ENCODE measurements at places on chromosomes 1 and 21.

DNA sequence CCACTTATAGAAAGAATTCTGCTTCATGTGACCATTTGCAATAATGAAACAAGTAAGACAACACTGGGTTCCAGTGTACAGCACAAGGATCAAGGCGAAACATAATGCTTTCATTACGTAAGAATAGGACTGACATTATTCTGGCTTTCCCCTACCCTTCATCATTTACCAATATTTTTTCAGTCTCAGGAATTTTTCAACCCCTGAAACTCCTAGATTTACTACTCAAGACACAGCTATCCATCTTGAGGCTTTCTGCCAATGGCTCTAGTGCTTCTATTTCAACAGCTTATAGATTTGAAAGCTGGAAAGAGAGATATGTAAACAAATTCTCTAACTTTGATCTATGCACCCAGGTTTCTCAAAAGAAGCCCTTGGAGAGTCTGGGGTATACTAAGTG is 48.4 kb downstream of the WLS start:
- no peak for DNase-seq

DNA sequence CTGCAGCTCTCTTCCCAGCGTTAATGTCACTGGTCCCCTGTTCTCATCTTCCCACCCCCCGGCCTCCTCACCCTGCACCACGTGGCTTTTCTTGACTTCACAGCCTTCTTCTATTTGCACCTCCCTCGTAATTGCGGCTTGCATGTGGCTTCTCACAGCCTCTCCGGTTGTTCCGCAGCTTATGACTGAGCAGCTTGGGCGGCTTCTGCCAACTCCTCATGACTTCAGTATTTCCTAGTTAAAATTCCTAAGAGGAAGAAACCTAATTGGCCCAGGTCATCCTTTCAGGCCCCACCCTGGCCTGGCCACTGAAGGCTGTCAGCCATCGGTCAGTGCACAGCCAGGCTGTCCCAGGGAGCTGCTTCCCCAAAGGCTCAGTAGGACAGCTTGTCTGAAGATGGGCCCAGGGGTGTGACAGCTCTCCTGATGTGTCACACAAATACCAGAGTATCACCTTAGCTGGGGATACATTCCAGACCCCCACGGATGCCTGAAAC is 8.6 kb upstream of the RERE start:
- no peak for DNase-seq

DNA sequence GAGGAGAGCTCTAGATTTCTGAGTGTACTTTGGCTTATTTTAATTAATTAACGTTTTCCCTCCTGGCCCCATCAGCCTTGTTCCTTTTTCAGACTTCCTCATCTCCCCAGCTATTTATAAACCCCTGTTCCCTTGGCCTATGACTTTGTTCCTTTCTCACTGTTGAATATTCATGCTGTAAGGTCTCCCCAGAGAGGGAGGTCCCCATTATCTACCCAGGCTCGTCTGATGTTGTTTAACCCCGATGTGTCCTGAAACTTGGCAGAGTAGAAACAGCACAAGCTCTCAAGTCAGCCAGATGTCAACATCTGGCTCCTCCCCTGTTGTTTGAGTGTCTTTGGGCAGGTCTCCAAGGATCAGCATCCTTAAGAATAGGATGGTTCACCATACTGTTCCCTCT is 153.6 kb downstream of the HIVEP3 start:
- no peak for DNase-seq

DNA sequence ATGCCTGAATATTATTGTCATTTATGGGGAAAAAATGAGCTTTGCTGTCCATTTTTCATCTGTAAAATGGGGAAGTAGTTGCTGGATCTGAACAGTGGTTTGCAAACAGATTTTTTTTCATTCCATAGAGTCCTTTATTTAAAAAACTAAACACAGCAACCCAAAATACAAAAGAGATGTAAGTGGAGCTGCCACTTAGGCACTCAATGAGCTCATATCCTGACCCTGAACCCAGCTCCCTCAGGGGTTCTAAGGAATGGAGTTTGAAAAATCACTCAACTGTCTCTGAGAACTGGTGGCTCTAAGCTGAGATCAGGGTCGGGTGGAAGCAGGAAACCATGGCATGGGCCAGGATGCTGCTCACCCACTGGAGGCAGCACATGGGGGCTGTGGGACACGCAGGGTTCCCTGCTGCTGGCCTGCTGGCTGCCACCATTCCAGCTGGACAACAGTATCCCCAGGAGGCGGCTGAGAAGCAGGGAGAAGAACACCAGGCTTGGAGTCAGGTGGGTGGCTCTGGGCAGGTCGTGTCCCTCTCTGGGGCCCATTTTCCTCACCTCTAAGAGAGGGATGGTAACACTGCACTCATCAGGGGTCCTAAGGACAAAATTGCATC is 9.6 kb upstream of the ECE1 start:
- DNase-seq = no peak

- no peak for DNase-seq
Observed at GRCh38 chr1:233020426-233020825, 70.0 kb downstream of the NTPCR start.

DNA sequence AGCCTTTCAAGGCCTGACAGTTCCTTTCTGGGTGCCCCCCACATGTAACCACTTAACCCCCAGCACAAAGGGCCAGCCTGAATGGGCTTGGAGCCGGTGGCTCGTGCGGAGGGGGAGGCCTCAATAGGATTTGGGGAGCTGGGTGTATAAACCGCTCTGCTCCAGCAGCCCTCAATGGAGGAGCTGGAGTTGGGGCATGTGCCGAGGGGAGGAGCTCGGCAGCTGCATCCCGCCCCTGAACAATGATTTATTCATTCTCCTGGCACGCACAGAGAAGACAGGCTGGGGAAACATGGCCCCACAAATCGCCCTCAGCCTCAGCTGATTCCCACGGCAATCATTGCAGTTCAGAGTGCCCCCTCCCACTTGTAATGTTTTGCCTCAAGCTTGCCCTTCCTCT is 6.9 kb upstream of the C1orf216 start:
- DNase-seq = no peak

DNA sequence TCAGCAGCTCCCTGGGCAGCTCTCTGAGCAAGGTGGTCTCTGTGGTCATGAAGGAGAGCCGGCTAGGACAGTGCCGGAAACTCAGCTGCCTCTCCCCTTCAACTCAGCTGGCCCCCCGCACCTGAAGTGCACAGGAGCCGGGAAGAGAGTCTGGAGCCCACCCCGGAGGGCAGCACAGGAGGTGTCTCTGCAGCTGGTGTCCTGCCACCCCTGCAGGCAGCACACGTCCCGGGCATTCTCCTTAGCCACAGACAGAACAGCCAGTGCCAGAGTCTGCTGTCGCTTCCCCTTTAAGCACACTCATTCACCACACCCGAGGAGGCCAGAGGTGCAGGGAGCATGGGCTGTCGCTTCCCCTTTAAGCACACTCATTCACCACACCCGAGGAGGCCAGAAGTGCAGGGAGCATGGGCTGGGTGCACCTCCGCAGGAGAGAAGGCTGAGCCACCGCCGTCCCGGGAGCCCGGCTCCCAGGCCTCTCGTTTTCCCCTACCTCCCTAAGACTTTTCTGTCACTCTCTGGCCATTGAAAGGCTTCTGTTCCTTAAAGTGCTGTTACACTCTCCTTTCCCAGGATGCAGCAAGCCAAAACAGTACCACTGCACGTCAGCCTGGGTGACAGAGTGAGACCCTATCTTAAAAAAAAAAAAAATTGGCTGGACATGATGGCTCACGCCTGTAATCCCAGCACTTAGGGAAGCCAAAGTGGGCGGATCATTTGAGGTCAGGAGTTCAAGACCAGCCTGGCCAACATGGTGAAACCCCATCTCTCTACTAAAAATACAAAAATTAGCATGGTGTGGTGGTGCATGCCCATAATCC is 16.9 kb upstream of the SAMD11 start:
- no peak for DNase-seq

DNA sequence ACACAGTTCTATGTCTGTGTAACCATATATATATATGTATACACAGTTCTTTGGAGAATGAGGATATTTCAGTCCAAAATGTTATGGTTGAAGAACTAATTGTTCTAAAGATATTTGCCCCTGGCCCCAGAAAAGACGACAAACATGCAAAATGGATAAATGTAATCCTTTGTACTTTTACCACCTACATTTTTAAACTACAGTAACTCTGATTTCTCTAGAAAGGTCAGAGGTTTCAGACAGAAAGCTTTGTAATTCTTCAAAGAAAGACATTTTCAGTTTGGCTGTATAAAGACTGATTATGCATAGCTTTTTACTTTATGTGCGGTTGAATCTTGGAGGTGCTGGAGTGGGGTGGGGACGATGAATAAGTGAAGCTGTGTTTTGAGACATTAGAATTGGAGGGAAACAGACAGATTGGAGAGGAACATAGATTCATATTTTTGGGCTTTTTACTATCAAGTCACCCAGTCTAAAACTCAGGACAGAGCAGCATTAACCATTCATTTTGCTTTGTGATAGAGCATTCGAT is 16.6 kb downstream of the NFIA start:
- DNase-seq = no peak

GRCh38 chr1:183842795-183843144 is 37.9 kb downstream of the RGL1 start:
- no peak for DNase-seq

DNA sequence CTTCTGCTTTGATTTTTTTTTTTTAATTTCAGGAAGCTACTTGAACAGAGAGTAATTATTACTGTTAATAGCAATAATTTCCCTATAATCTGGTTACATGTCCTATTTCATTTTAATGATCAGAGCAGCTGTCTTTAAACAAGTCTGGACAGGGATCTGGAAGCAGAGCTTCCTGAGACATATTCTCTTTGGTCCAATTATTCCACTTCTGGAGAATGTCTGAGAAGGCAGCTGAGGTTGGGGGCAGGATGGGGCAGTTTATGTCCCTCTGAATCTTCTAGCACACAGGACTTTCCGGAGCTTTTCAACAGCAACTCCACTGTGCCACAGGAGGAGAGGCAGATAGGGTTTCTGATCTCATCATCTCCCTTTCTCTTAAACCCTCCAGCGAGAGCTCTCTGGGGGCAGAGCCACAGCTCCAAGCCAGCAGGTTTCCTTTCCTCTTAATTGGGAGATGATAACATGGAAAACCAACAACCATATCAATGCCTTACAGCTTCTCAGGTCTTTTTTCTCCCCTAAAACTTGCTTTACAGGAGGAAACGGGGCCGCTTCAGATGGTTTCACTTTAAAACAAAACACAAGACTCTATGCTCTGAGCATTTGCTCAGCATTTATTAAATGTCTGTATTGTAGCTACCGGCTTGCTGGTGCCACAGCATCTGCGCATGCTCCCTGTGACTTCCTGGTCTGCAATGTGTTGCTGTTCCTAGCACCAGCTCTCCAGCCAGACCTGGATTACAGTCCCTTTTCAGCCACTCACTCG is 425.7 kb upstream of the USP24 start:
- peak; percentile 19 for DNase-seq

- DNase-seq = no peak
Observed at GRCh38 chr1:48720929-48721328, 55.8 kb downstream of the BEND5 start.

DNA sequence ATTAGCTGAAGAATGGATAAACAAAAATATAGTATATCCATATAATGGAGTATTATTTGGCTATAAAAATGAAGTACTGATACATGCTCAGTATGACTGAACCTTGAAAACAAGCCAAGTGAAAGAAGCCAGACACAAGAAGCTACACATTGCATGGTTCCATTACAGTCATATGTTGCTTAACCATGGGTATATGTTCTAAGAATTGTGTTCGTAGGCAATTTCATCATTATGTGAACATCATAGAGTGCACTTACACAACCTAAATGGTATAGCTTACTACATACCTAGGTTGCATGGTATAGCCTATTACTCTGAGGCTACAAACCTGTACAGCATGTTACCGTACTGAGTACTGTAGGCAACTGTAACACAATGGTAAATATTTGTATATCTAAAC is 28.6 kb upstream of the FCAMR start:
- no peak for DNase-seq

- DNase-seq = no peak
Observed at GRCh38 chr1:61647142-61647541, 77.8 kb downstream of the TM2D1 start.

GRCh38 chr1:181531441-181531840 is 48.1 kb downstream of the CACNA1E start:
- DNase-seq = no peak

GRCh38 chr1:83999316-83999819 is 436 bp upstream of the TTLL7 start:
- no peak for DNase-seq

GRCh38 chr1:161933592-161934588 is 89.8 kb downstream of the OLFML2B start:
- no peak for DNase-seq

- no peak for DNase-seq
Observed at GRCh38 chr1:108719656-108720435, 7.1 kb downstream of the FNDC7 start.

DNA sequence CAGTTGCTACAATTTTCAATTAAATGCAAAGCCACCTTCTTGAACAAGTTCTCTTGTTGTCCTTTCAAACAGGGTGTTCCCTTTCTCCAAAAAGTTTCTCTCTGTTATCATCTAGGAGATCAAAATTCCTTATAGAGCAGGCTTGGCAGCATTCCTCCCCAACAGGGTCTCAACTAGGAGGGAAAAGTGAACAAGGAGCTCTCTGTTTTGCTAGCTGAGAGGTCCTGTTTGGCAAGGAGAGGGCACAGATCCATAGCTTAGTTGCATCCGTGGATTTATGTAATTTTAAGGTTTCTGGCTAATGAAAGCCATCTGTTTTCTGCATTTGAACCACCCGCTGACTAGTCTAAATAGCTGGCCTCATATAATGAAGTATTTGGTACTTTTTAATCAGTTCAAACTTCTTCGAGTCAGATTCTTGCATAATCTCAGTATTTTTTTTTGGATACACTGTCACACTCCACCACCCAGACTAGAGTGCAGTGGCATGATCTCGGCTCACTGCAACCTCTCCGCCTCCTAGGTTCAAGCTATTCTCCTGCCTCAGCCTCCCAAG is 54.0 kb downstream of the APP start:
- DNase-seq = no peak

- no peak for DNase-seq
Observed at GRCh38 chr1:29645586-29645985, 409.3 kb downstream of the PTPRU start.

GRCh38 chr1:162083273-162083672 is 13.8 kb downstream of the NOS1AP start:
- no peak for DNase-seq

GRCh38 chr1:54186056-54186455 is 13.8 kb downstream of the CYB5RL start:
- DNase-seq = no peak

DNA sequence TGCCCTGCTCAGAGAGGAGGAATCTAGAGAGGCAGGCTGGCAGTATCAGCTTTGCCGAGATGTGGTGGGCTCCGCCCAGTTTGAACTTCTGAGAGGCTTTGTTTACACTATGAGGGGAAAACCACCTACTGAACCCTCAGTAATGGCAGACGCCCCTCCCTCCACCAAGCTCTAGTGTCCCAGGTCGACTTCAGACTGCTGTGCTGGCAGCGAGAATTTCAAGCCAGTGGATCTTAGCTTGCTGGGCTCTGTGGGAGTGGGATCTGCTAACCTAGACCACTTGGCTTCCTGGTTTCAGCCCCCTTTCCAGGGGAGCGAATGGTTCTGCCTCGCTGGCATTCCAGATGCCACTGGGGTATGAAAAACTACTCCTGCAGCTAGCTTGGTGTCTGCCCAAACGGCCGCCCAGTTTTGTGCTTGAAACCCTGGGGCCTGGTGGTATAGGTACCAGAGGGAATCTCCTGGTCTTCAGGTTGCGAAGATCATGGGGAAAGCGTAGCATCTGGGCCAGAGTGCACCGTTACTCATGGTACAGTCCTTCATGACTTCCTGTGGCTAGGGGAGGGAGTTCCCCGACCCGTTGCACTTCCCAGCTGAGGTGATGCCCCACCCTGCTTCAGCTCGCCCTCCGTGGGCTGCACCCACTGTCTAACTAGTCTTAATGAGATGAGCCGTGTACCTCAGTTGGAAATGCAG is 43.6 kb downstream of the C21orf91 start:
- DNase-seq = peak; percentile 64

- DNase-seq = no peak
Observed at GRCh38 chr21:45583831-45584509, 41.7 kb upstream of the SLC19A1 start.

Measured in activated naive CD8-positive, alpha-beta T cell treated with anti-CD3 and anti-CD28 coated beads for 36 hours (primary cell).